IMR-90 (cell line): ENCODE measurements at places on chromosomes 5 and 9. TPM values are rescaled to one million over a fixed set of nuclear protein-coding genes. Genes with fewer than 3 reads are reported as not detected.

TMC1 gene
- polyA plus RNA-seq: not detected in 2 replicates

IFNK gene
- not detected in 2 replicates for polyA plus RNA-seq

RIGI gene
- polyA plus RNA-seq: 3.8 and 4.8 TPM in 2 replicates

IRX2 gene
- 0.97 and 1.1 TPM in 2 replicates for polyA plus RNA-seq

ITGA1 gene
- 17.5 and 22.3 TPM in 2 replicates for polyA plus RNA-seq

SLC25A46 gene
- polyA plus RNA-seq: 19.3 and 25.1 TPM in 2 replicates

SPATA31E1 gene
- polyA plus RNA-seq: 0.03 and 0.04 TPM in 2 replicates

PPP3R2 gene
- polyA plus RNA-seq: not detected in 2 replicates

SMIM27 gene
- polyA plus RNA-seq: 3.4 and 5.5 TPM in 2 replicates

DNA sequence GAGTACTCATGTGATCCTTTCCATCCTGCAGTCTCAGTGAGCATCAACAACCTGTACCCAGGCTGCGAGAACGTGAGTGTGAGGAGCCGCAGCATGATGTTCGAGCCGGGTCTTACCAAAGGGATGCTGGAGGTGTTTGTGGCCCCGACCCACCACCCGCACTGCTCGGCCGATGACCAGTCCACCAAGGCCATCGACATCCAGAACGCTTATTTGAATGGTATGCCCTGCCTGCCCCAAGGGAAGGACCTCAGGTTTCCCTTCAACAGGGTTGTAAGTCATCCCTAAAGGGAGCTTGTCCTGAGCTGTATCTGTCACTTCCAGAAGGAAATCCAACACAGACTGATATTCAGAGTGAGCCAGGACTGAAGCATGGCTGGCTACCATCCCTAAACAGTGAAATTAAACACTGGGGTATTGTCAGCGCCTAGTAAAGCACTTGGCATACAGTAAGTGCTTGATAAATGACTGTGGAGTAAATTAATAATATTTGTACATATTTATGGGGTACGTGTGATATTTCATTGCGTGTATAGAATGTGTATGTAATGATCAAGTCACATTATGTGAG, 39.3 kb upstream of the CTSL start:
- DNase-seq: no peak

GRCh38 chr9:69027355-69028097, 8.0 kb upstream of the FXN start:
- peak; percentile 45 for DNase-seq

DNA sequence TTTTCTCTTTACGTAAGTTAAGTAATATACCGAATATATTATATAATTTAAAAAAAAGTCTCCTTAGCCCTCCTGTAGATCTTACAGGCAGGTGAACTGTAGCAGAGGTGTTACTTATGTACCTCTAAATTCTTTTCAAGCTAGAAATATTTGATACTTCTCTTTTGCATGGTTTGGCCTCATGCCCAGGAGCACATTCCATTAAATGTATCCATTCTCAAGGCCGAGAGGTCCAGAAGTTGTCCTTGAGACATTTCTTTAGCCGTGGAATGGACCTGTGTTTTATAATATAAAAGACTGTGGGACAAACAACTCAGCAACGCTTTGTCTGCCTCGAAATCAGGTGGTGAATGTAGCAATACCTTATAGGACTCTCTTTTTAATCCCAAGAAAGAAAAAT, 184.5 kb downstream of the TRIO start:
- DNase-seq: no peak

- no peak for DNase-seq
These were observed 39.6 kb downstream of the TRPM6 start for GRCh38 chr9:74848153-74848525.

DNA sequence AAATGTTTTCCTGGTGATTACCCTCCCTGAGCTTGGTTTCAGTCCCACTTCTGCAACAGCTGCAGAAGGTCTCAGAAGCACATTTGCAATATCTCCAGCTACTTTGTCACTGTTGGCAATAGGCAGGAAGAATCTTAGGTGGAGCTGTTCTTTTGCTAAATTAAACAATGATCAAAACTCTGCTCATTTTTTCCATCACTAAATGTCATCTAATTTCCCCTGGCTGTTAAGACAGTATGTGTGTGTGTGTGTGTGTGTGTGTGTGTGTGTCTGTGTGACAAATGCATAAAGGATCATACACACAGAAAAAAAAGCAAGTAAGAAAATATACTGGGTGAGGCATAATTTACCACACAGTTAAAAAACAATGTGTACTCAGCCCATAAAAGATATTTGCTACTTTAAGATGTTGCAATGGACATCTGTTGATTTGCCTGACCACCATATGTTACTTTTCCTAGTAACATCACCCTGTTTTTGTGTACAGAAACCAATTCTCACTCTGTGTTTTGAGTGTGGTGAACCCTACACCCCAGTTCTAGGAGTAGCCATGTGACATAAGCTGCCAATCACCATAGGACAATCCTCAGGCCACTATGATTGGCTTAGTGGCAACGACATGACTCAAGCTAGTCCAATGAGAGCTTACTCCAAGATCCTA, 572.6 kb upstream of the CLINT1 start:
- DNase-seq: no peak

DNA sequence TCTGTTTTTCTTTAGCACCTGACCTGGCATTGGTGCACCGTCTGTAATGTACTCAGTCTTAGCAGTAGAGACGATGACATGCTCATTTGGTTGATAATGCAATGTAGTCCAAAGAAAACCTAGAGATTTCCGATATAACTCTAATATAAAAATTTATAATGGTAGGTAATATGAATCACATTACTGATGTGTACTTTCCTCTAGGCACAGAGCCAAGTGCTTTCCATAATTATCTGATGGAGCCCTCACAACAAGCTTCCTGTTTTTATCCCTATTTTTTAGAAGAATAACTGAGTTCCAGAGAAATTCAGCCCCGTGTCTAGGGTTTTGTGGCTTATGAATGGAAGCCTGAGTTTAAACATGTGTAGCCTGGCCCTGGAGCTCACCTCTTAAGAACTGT, 53.7 kb downstream of the KDM4C start:
- no peak for DNase-seq

- peak; percentile 8 for DNase-seq
These were observed 10.3 kb downstream of the CNOT8 start for GRCh38 chr5:154868702-154869101.

DNA sequence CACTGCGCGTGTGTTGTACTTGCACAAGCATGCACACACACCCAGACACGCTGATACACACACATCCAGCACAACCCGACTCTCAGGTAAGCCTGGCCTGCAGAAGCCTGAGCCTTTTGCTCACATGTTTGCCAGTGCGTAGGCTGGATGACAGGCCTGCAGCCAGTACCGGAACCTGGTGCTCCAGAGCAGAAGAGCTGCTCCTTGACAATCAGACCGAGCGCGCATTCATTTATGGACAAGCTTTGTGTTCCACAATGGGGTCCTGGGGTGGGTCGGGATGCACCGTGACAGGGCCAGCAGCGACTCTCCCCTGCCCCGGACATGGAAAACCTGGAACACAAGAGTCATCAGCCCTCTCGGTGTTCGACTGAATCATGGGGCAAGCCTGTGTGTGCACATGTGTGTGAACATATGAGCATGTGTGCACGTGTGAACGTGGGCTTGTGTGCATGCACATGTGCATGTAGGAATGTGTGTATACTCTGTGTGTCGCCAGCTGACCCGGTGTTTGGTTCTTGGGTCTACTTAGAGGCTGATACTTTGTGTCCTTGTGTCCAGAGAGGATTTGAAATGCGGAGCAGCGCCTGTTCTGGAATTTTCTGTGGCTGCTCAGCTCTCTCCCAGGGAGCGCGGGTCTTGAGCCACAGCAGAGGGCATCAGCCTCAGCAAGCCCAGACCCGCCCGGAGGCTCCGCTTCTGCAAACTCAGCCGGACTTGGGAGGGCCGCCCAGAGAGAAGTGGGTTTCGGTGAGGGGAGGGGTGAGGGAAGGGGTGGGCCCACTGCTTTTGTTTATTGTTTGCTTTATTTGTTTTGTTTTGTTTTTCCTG, 32.2 kb downstream of the IRX4 start:
- no peak for DNase-seq

DNA sequence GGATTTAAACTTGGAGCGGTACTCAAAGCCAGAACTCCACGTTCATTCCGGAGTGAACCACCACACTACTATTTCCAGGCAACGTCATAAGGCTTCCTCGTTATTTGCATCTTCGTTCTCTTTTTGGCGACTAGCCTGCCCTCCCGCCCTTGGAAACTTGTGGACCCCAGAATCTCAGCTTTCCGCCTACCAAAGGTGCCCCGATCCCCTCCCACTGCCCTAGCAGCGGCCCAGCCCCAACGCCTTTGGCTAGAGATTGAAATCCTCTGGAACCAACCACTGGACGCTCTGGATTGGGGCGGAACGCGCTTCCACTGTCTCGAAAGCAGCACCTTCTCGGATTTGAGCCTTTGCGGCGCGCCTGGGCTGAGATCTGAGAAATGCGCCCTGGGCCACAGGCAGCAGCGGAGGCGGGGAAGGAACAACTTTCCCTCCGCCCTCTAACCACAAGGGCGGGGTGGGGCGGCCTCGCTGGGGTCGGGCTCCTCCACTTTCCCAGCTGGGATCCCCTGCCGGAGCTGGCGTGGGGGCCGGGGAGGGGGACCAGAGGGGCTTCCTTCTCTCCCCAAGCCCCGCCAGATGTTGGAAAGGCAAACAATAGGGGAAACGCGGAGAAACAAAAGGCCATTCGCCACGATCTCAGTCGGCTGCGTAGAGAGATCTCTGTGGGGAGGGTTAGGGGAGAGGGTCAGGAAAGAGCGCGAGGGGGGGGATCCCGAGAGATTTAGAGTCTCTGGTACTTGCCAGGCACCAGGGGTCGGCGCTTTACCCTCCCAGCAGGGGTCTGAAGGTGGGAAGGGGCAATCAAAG, 1.3 kb downstream of the MOB3B start:
- DNase-seq: peak; percentile 21

DNA sequence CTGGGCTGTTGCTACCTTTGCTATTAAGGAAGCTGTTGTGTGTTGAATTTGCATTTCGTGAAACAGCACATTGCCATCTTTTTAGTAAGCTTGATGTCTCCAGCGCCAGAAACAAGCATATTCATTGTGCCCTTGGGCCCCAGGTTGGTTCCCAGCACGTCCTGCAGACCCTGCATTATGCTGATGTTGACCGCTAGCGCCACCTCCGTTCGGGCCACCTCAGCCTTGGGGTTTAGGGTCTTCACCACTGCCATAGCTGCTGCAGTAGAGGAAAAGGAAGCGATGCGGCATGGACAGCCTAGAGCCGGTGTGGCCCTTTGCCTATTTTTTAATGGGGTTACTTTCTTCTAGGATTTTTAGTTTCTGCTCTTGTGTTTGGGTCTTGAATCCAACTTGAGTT, 23.8 kb upstream of the OTULIN start:
- DNase-seq: no peak

DNA sequence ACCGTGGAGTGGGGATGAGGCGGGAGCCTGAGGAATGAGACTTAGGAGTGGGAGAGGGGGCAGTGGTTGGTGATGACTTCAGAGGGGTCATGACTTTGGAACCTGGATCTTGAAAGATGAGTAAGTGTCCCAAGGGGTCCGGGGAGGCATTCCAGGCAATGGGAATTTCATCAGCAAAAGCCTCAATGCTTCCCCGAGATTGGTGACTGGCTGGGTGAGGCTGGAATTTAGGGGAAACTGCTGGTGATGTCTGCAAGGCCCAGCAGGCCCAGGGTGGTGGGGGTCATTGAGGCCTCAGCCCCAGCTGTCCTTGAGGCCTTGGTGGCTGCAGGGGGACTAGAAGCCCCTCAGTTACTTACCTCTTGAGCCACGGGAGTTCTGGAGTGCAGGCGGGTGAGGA, 7.5 kb downstream of the NDST1 start:
- DNase-seq: peak; percentile 83

- peak; percentile 37 for DNase-seq
These were observed 72.7 kb downstream of the TTLL11 start for GRCh38 chr9:122020398-122020797.

DNA sequence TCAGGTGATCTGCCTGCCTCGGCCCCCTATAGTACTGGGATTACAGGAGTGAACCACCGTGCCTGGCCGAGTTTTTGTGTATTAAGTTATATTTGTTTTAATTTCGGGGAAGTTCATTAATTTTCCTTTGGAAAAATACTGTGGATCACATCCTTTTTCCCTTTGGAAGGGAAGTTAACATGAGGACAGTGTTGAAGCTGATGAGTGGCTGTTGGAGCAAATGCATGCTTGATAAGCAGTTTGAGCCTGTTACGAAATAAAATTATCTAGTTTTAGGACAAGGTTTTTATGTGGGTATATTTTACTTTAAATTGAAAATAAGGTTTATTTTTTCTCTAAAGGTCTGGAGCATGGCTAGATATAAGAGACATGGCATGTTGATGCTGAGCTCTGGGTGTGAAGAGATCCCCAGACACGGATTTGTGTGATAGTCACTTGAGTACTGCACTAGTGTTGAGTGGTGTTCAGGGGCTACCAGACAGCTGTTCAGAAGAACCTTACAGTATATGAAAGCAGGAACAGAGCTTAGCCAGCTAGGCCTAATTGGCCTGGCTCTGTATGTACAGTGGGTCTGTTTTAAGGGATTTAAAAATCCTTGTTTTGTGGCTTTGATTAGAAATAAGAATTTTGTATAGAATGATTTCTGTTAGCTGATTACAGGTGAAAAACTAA, 17.4 kb downstream of the LMNB1 start:
- no peak for DNase-seq

GRCh38 chr5:107860044-107860443, 189.3 kb upstream of the EFNA5 start:
- DNase-seq: no peak

DNA sequence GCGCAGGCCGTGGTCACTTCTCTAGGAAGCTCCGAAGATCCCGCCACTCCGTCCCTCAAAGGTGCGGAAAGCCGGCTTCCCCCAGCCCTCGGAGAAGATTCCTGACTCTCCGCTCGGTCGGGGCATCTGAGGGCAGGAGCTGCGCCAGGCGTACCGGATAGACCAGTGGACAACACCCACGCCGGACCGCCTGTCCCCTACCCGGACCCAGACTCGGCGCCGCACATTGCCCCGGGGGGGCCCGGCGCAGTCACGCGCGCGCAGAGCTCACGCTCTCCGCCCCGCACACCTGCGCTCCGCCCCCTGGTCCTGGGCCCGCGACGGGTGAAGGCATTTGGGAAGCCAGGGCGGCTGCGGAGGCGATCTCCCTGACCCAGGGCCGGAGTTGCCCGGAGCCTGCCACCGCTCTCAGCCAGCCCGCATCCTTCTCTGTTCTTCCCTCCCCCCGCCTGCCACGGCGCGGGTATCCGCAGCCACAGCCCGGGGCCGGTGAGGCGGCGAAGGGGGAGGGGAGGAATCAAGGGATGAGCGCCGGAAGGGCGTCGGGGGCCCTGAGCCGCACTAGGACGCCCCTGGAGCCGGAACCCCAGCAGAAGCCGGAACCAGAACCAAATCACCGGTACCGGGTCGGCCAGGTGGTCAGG, 448 bp downstream of the RELL2 start:
- no peak for DNase-seq

- no peak for DNase-seq
These were observed 175.0 kb upstream of the RFX3 start for GRCh38 chr9:3700772-3701171.

GRCh38 chr5:10250806-10251276, 761 bp downstream of the CCT5 start:
- peak; percentile 41 for DNase-seq

DNA sequence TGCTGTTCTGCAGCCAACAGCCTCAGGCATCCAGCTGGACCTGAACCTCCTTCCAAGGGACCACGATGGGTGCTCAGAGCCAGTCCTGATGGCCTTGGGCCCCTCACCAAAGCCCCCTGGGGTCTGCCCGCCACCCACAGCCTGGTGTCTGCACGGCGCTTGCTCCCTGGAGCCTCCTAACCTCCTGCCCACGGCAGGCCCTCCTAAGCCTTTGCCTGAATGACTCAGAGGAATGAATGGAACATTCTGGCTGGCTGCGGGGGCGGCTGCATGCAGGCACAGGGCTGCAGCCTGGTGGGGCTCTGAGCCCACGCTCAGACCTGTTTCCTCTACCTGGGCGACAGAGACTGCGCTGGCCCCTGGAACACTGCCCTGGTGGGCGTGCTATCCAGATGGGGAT, 6.9 kb downstream of the SOHLH1 start:
- peak; percentile 8 for DNase-seq
